ENCODE measurements at places on chromosomes 6 and 20.

DNA sequence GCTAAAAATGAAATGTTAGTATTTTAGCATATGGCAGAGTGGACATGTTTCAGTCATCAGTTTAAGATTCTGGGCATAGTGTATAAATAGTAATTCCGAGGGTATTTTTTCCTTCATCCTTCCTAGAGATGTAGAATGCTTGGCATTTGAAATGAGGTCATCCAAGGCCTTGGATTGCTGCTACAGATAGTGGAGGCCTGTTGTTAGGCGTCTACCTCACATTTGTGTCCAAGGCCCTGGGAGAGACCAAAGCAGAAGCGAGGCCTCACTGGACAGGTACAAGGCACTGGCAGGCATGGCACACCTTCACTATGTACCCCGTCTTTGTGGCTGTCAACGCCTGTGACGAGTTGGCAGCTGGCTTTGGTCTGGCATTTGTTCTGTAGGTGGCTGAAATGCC, 58.0 kb downstream of the DTD1 start:
- no peak for DNase-seq

DNA sequence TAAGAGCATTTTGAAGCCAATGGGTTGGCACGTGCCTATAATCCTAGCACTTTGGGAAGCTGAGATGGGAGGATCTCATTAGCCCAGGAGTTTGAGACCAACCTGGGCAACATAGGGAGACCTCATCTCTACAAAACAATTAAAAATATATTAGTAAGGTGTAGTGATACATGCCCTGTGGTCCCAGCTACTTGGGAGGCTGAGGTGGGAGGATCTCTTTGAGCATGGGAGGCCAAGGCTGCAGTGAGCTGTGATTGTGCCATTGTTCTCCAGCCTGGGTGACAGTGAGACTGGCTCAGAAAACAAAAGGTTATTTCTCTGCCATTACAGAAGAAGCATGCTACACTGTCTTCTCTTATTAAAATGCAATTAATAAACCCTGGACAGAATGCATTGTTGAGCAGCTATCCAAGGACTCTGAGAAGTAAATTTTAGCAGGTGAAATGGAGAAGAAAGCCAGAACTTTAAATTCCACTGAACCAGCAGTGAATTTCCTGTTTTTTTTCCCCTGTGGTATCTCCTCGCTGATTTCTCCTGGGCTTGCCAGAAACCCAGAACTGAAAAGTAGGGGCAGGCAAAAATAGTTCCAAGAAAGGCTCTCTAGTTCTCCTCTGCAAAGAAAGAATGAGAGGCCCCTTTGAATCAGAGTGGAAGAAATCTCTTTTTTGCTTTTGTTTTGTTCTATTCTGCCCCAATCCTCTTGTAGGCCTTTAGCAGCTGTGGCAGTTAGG, 8.4 kb downstream of the AMD1 start:
- no peak for DNase-seq

DNA sequence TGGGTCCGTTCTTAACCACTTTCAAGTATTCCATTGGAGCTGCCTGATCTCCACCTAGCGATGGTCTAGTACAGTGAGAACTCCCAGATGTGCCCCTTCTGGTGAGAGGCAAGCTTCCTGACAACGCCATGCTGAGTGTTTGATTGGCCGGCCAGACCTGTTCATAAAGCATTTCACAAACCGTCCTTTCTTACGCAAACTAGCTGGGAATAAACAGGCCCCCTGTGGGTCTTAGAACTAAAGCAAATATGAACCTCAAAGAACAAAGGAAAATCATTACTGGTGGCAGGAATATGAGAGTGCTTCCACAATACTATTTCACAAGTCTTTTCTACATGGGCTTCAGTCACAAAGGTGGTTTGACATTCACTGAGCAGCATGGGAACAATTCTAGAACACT, 15.6 kb upstream of the GCNT2 start:
- DNase-seq: no peak

DNA sequence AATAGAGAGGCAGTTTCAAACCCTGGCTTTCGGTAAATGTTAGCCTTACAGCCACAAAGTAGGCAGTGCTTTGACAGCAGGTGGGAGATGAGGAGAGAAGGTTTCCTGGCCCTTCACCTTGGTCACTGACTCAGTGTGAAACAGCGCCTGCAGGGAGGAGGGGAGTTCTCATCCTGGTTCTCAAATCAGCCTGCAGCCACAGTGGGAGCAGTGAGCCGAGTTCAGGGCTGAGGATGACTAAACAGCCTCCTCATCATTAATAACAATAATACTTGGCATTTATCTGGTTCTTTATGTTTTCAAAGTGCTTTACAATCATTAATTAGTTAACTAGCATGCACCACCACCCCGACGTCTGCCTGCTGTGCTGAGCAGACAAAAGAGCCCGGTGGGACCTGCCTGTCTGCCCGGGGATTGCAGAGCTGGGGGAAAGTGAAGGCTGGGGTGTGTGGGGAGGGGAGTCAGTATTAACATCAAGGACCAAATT, 59.6 kb downstream of the PRDM1 start:
- DNase-seq: no peak

DNA sequence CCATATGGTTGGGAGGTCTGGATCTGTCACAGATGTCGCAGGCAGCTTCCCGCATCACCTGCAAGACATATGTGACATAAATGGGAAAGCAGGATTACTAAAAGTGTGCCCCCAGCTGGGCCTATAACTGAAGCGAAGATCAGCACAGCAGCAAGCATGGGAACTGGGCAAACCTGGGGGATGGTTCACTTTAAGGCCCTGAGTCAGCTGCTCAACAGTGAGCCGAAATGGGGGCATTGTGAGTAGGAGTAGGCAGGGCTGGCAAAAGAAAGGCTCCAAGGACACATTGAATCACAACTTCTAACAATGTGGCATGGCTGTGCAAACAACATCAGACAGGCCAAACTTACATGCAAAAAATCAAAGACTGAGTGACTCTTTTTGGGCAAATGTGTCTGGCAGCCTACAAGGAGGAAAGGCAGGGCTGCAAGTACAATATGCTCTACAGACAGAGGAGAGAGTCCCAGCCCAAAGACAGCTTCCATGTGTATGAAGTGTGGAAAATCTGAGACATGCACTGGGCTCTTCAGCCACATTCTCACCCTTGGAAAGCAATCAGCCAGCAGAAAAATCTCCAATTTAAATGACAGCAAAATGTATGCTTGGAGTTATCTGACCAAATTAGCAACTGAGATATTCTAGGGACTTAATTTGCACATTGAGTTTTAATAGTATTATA, 531.0 kb upstream of the MMS22L start:
- DNase-seq: no peak

- no peak for DNase-seq
Observed at GRCh38 chr20:22403022-22403631, 181.2 kb downstream of the FOXA2 start.

- no peak for DNase-seq
Observed at GRCh38 chr6:170363255-170363654, 56.7 kb downstream of the FAM120B start.

DNA sequence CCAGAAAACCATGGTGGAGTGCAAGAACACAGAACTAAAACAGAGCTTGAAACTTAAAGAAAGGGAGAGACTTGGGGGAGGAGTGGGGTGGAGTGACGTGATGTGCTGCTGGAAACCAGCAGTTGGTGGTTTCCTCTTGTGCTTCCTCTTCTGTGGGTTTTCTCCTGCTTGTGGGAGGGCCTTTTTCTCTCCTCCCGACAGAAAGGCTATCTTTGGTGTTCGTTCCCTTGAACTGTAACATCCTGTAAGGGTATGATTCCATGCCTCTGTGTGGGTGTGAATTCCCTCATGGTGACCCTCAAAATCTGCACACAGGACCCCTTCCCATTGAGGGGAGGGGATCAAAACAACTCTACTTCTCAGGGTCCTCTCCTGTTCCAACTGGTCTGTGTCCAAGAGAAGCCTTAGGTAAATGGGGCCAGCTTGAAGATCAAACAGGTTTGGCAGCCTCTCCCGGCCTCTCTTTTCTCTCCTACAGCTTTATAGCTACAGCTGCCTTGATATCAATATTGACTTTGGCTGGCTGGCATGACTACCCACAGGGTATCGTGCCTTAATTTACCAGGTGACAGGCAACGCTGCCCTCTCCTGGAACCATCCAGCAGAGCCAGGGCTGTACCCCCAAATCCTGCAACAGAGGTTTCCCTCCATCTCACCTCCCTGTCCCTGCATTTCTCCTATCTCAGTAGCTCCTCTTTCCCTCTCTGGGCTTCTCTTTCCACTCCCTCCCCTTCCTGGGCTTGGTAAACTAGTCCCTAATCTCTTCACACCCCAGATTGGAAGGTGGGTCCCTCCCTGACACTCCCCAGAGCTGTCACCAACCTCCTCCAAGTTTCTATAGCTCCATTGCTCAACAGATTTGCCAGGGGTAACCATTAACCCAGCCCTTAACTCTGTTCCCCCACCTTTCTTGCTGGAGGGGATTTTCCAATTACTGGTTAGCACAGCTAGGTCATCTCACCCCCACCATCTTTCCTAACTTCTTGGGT, 1.5 kb upstream of the MSH5 start:
- DNase-seq: peak; percentile 96

- DNase-seq: no peak
Observed at GRCh38 chr6:112478036-112478435, 130.9 kb downstream of the RFPL4B start.

DNA sequence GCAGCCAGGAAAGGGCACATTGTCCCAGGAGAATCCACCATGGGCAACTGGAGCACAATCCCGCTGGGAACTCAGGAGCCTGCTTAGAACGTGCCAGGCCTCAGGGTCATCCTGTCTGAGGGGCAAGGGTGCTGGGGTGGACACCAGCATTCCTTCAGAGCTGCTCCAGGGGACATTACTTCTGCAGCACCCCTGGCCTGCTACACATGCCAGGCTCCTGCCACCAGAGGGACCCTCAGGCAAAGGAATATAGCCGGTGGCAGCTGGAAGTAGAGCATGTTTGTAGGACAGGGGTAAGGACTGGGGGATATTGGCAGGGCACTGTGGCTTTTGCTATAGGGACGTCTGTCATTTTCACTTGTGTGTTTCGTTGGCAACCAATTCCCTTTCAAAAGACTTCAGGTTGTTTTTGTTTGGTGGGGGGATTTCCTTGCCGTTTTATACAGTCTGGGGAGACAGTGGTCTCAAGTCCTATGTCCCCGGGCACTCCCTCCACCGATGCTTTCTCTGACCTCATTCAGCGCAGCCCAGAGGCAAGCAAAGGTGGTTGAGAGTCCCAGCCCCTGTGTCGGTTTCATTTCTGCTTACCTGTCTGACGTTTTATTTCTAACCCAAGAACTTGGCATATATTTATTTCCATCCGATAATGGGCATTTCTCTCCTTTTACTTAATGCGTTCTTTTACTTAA, 130.8 kb downstream of the JPH2 start:
- no peak for DNase-seq

DNA sequence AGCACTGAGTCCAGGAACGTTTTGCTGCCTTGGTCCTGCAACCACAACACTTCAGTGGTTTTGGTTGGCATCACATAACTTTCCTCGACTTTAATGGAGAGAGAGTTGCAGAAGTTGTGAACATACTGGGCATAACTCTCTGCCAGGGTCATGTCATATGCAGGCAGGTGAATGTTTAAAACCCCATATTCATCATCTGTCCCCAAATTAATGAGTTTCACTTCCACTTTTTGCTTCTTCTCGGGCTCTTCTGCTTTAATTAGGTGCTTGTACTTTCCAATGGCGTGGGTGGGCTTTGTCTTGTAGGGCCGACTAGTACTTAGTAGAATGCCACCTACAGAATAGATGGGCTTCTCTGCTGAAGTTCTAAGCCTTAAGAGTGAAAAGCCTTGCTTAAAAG, 45.2 kb upstream of the TFAP2A start:
- no peak for DNase-seq

- DNase-seq: no peak
Observed at GRCh38 chr6:52964318-52964717, 30.8 kb downstream of the GSTA4 start.

DNA sequence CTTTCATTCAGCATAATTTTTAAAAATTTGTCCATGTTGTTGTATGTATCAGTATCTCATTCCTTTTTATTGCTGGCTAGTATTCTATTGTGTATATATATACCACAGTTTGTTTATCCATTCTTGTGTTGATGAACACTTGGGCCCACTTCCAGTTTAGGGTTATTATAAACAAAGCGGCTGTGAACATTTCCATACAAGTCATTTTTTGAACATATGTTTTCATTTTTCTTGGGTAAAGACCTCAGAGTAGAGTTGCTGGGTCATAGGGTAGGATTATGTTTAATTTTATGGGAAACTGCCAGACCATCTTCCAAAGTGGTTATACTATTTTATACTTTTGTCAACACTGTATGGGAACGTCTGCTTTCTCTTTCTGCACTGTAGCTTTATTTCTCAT, 55.3 kb downstream of the RBM24 start:
- no peak for DNase-seq

DNA sequence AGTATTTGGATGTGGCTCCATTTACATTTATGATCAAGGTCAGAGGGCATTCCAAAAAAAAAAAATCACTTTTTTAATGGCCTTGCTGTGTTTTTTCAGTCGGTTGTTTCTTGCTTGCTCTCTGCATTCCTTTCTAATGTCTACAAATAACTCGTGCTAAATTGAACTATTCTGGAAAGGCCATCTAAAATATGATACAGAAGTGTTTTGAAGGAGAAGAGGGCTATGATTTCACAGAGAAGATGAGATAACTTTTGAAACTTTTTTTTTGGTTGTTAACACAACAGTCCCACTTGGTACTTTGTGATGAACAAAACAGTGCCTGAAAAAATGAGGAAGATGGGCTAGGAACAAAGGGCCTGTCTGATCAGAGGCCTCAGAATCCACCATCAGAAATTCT, 156.1 kb upstream of the SMLR1 start:
- DNase-seq: no peak
